ENCODE measurements at places on chromosomes 3 and 15.

DNA sequence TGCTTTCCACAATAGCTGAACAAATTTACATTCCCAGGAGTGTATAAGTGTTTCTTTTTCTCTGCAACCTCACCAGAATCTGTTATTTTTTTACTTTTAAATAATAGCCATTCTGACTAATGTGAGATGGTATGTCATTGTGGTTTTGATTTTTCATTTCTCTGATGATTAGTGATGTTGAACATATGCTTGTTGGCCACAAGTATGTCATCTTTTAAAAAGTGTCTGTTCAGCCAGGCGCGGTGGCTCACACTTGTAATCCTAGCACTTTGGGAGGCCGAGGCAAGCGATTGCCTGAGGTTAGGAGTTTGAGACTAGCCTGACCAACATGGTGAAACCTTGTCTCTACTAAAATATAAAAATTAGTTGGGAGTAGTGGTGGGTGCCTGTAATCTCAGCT is 619.3 kb downstream of the SI start:
- DNase-seq: peak; percentile 72

DNA sequence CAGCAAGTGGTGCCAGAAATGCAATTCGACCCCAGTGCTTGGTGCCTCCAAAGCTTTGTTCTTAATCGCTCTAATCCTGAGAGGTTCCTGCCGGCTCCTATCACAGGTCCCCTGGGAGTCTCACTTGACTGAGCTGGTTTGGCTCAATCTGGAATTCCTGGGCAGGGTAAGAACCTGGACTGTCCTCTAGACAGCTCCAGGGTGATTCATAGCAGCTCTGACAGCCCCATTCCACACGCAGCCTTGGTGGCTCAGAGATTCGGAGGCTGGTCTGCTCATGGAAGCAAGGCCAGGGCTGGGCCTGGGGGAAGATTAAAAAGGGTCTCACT is 37.9 kb downstream of the MYO5C start:
- peak; percentile 39 for DNase-seq

DNA sequence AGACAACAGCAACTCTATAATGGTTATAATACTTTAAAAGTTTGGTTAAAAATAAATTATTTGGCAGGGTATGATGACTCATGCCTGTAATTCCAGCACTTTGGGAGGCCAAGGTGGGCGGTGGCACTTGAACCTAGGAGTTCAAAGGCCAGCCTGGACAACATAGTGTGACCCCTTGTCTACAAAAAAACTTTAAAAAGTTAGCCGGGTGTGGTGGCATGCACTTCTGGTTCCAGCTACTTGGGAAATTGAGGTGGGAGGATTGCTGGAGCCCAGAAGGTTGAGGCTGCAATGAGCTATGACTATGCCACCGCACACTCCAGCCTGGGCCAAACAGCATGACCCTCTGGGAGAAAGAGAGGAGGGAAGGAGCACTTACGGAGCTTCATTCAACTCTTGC is 7.7 kb upstream of the TRPC1 start:
- no peak for DNase-seq

DNA sequence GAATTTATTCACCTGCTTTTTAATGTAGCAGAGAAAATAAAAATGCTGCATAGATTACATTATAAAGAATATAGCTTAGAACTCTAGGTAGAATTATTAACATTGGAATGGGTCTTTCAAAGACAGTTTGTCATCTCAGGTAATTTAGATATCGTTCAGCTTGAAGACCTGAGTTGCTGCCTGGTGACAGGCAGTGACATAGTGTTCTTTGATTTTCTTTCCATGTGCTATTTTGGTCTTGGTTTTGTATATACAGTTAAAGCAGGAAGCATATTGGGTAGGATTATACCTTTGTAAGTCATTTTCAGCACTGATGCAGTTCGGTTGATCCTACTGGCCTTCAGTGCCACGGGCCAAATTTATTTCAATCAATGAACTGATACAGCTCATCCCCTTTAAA is 98.7 kb downstream of the BBX start:
- DNase-seq: no peak

DNA sequence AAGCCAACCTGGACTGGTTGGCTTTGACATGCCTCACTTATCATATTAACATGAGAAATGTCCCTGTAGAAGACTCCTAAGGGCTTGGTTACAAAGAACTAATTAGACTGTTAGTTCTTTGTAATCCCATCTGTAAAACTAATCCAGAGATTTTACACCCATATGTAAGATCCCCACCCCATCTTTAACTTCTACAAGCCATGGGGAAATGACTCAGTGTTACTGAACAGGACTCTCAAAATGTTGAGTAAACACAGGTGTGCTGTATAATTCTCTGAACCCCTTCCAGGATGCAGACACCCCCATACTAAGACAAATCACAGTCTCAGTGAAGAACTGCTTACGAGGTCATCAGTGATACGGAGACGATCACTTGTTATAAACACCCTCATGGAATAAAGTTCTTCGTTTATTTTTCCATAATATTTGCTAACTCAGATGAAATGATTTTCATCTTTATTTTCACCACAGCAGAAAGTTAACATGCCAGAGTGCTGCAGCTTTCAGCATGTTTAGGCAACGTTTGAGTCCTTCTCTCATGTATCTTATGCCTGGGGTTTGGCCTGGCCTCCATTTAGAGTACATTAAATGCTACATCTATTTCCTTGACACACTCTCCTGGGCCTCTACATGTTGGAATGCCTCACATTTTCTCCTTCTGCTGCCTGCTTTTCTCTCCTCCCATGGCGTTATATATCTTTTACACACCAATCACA is 55.3 kb upstream of the LEKR1 start:
- DNase-seq: no peak

- DNase-seq: no peak
Observed at GRCh38 chr3:127450331-127450730, 140.2 kb downstream of the TPRA1 start.

- DNase-seq: no peak
Observed at GRCh38 chr3:195889870-195890295, 18.5 kb downstream of the TNK2 start.

- no peak for DNase-seq
Observed at GRCh38 chr3:111519178-111519855, 22.7 kb upstream of the CD96 start.

GRCh38 chr3:20537234-20537633 is 351.2 kb upstream of the SGO1 start:
- DNase-seq: peak; percentile 14

DNA sequence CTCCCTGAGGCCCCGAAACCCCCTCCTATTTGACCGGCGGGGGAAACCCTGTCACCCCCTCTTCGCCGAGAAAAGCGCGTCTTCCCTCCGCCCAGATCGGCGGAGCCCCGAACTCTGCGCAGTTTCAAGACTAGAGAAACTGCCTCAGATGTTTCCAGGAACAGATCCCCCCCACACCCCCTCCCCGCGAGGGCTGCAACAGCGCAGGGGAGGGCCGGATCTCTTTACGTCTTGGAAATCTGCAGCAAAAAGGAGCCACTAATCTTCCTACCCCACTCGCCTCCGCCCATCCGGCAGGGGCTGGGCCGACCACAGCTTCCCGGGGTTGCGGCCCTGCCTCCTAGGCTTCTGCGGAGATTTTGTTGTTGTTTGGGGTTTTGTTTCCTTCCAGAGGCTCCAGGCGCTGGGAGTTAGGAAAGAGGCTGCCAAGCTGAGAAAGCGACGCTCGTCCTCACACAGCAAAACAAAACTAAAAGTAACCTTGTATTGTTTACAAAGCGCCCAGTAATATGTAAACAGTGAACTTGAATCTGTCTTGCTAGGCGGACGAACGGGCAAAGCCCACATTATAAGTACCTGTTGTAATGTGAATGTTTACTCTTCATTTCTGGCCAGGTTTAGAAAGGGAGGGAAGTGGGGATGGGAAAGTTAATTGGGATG is 2.2 kb downstream of the FOXB1 start:
- DNase-seq: peak; percentile 24

- DNase-seq: no peak
Observed at GRCh38 chr3:50147016-50147415, 8.1 kb upstream of the SEMA3F start.

GRCh38 chr3:52240059-52240885 is 1.3 kb upstream of the TWF2 start:
- DNase-seq: peak; percentile 99

GRCh38 chr3:40179016-40179415 is 130.5 kb upstream of the EIF1B start:
- DNase-seq: peak; percentile 68

DNA sequence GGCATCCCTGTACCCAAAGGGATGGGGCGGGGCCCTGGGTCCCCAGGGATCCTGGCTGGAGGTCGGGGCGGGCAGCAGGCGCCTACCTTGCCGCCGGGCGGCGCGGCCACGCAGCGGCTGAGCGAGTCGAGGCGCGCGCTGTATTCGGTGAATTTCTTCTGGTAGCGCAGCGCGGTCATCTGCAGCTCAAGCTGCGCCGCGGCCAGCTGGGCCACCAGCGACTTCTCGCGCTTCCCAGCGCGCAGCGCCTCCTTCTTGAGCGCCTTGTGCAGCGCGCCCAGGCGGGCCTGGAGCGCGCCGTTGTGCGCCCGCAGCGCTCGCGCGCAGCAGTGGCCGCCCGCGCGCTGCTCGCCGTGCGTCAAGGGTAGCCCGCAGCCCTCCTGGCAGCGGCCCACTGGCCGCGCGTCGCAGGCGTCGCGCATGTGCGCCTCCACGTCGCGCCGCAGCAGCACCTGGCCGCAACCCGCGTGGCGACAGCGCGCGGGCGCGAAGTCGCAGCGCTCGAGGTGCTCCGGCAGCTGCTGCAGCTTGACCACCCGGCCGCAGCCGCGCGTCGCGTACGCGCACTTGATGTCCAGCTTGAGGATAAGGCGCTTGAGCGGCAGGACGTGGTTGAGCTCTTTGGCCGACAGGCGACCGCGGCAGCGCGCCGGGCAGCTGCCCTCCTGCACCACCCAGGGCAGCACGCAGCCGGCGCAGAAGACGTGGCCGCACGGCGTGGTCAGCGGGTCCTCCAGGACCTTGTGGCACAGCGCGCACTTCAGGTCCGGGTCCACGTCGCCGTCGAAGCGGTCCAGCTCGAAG is 522 bp downstream of the PDZRN3 start:
- DNase-seq: peak; percentile 52

GRCh38 chr3:20235796-20236195 is 49.8 kb upstream of the SGO1 start:
- no peak for DNase-seq

DNA sequence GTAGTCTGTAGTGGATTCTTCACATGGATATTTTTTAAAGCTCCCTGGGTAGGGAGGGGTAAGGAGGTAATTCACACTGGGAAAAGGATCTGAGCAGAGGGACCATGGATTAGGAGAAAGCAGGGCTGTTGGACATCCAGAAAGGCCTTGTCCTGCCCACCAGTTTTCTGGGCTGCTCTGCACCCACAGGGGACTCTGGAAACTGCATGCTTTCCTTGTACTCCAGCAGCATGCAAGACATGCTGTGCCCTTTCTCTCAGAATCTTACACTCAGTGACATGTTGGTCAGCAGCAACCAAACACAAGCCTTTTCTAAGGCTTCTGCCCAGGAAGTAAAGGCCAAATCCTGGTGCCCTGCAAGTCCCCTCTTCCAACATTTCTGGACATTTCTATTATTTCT is 2.5 kb upstream of the FBN1 start:
- peak; percentile 36 for DNase-seq

DNA sequence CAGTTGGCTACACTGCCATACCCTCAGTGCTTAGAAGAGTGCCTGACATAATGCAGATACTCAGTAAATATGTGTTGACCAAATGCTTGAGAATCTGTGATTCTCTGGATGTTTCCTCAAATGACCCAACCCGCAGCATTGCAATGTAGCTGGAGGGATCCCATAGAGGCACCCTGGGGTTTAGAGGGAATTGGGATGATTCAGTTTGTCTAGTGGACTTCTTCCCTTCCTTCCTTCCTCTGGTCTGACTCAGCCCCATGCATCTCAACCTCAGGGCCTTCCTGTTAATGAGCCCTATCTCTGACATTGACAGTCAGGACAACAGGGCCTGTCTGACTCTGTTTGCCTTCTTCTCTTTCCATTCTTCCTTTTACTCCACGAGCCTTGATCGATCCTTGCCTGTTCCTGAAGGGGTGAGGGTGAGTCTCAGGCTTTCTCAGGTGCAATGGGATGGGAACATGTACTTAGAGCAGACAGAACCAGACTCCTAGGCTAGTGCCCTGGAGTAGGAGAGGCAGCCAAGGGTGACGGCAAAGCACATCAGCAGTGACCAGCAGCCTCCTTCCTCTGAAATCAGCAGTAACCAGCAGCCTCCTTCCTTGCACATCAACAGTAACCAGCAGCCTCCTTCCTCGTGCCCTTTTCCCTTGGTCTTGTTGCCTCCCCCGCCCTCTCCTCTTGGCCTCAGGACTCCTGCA is 78.2 kb downstream of the DGKG start:
- DNase-seq: peak; percentile 76

- DNase-seq: no peak
Observed at GRCh38 chr3:23697416-23697815, 108.3 kb upstream of the UBE2E1 start.

DNA sequence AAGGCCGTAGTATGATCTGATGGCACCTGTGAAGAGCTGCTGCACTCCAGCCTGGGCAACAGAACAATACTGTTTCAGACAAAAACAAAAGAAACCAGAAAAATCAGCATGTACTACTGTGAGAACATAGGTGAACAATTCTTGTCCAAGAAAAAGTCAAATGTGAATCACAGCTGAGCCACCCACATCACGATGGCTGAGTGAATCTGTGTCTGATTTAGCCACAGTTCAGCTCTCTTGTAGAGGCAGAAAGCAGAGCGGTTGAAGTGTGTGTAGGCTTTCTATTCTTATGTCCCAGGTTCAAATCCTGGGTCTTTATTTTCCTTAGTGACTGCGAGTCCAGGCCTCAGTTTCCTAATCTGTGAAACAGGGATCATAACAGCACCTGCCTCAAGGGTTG is 4.4 kb upstream of the FURIN start:
- no peak for DNase-seq

DNA sequence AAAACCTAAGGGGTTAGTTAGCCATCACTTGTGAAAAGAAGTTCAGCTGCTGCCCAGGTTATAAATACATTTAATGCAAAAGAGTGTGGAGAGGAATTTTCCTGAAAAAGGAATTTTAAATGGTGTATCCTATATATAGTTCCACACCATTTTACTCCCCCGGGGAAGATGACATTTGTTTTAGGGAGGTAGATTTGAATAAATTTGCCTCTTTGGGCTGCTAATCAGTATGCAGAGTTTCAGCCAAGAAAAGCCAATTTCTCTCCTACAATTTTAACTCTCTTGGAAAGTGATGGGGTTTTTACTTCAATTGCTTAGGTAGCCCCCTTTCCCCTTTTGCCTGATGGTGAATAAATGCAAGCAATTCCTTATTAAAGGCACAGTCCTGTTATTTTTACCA is 161.2 kb downstream of the OTOL1 start:
- DNase-seq: no peak

GRCh38 chr15:74663303-74664027 is 32.4 kb downstream of the EDC3 start:
- DNase-seq: no peak

DNA sequence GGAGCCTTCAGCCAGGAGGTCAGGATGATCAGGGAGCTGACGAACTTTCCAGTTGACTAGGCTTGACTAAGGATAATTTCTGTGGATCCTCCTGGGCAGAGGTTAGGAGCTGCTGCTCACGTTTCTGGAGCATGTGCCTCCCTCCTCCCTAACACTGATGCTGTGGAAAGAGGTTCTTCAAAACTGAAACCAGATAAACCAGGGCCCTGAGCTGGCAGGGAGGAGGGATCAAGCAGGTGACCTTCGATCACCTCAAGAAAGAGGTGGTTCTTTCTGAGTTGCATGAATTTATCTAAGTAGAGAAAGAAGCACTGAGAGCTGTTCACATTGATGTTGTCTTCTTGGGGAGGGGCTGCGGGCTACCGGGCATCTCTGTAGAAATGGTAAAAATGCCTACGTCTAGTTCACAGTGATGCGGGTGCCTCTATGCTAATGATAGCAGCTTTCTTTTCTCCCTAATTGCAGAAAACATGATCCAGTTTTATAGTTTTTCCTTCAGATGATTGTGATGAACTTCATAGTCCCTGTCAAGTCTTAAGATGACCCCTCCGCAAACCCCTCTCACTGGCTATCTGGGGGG is 332.7 kb upstream of the LRRFIP2 start:
- no peak for DNase-seq

Measured in iris pigment epithelial cell (primary cell).